T-helper 9 cell (primary cell): ENCODE measurements at places on chromosomes 7 and 10.
A peak's percentile ranks its signal among the peaks of the same experiment; 100 is the strongest.

- no peak for DNase-seq
Measured at GRCh38 chr7:44944821-44945220, 34.0 kb downstream of the MYO1G start.

GRCh38 chr10:86635402-86635801, 18.9 kb upstream of the OPN4 start:
- no peak for DNase-seq

- peak; percentile 18 for DNase-seq
Measured at GRCh38 chr7:7639847-7640220, 718 bp upstream of the UMAD1 start.

DNA sequence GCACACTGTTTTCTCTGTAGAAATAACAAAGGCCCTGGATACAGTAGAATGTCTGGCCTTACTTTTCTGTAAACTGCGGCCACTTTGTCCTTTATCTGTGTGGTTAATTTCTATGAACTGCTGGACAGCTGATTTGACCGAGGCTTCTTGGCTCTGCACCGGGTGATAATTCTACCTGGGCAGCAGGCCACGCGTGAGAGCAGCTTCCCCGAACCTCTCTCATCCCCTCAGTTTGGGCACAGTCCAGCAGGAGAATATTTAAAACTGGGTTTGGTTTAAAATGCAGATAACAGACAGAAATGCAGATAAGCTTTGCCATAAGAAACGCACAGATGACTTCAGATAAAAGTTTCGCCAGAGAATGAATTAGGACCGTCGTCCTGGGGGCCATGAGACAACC, 81.0 kb downstream of the CELF2 start:
- DNase-seq = no peak

GRCh38 chr7:16271355-16271915, 149.9 kb downstream of the CRPPA start:
- no peak for DNase-seq

DNA sequence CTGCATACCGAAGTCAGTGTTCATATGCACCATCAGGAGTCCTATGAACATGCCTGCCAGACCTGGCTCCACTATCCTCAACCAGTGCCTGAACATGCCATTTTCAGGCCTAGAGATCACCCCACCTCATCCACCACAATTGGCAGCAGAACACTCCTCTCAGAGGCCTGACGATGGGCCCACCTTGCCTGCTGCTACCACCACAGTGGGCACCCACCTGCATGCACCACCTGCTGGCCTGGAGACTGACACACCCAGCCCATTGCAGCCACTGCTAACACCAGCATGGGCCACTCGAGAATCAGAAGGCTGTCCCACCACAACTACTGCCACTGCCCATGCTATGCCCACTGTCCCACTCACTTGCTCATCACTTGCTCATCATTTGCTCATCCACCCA, 130.7 kb upstream of the FAM13C start:
- DNase-seq = no peak

DNA sequence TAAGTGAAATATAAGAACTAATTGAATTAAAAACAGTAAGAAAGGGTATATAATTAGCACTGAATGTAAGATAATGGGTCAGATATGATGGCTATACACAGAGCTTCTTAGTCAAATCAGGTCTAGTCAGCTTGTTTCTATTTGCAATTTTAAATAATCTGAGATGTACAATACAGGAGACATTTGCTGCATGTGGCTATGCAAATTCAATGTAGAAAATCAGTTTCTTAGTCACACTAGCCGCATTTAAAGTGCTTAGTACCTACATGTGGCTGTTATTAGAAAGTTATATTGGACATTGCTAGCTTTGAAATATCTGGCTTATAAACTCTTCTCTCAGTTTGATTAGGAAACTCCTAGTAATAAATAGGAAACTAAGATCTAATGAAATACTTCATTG, 25.3 kb downstream of the CCDC7 start:
- DNase-seq = no peak

- DNase-seq = no peak
Measured at GRCh38 chr10:27451054-27451453, 53.0 kb upstream of the RAB18 start.

DNA sequence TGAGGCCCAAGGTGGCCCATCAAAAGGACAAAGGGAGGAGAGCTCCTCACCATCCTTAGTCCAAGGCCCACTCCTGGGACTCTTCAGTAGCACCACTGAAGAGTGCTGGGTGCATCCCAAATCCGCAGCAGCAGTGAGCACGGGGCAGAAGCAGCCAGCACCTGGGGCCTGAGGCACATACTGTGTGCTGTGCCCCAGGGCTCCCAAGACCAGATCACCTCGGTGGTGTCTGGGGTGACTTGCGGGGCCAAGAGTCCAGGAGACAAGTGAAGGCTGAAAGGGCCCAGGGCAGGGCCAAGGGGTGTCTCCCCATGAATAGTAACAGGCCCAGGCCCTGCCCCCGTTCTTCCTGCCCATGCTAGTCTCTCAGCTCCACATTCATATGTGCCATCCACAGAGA, 59.9 kb upstream of the INSIG1 start:
- no peak for DNase-seq

- DNase-seq = no peak
Measured at GRCh38 chr7:2826771-2827170, 17.3 kb downstream of the GNA12 start.

GRCh38 chr10:94183666-94184264, 179.0 kb downstream of the NOC3L start:
- no peak for DNase-seq

GRCh38 chr10:72508033-72508432, 117.8 kb downstream of the MICU1 start:
- DNase-seq = no peak

DNA sequence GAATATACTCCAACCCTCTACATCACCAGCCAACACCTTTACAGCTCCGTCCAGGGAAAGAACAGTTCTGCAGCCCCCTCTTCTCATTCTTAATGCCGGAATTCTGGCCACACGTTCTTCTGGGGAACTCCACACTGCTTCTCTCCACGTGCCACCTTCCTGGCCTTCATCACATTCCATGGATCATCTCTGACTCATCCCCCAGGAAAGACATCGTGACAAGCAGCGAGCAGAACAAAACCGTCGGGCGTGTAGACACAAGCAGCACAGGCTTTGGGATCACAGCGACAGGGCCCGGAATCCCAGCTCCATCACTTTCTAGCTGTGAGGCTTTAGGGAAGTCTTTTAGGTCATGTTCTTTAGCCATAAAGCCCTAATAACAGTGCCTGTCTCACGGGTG, 590.3 kb upstream of the FOXK1 start:
- no peak for DNase-seq

DNA sequence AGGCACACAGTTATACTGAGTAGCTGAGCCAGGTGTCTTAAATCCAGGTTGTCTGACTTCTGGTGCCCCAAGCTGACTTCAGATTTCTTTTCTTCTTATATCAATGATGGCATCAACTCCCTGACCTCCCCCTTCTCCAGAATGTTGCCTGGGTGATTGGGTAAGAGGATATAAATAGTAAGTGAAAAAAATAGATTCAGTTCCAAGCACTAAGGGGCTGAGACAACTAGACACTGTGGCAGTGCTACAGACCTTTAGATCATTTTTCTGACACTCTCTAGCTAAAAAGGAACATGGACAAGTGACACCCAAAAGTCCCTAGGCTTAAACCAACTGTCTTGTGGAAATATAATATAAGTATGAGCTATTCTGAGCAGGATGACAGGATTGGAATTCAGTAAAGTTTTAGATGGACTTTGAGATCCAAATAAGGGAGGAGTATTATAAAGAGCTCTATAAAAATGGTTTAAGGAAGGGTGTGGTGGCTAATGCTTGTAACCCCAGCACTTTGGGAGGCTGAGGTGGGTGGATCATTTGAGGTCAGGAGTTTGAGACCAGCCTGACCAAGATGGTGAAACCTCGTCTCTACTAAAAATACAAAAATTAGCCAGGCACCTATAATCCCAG, 589.1 kb upstream of the GALNT17 start:
- DNase-seq = no peak

DNA sequence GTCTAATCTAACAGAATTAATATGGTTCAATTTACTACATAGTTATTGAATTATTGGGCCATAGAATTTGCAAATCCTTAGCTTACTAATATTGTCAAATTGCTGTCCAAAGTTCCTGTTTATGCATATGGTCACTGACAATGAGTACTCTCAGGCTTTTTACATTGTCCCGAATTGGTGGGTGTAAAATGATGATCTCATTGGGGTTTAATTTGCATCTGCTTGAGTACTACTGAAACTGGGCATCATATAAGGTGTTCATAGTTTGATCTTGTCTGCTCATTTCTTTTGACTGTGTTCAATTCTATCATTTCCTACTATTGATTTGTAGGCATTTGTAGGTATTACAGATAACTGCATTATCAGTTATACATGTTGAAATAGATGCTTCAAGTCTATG, 12.7 kb downstream of the ABCA13 start:
- no peak for DNase-seq

DNA sequence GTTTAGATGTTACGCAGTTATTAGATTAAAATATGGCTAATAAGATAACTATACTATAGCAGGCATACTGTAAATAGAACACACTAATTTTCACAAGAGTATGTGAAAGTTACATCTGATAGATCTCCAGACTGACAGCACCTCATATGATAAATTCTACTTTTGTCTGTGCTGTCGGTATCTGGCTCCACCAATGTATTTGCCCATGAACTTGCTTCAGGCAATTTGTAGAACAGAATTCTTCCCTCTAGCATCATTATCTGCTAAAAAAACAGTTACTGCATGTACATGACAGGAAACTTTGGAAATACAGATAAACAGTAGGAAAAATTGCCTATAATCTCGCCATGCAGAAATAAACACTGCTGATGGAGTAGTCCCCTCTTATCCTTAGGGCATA, 137.7 kb downstream of the WNT2 start:
- DNase-seq = no peak

DNA sequence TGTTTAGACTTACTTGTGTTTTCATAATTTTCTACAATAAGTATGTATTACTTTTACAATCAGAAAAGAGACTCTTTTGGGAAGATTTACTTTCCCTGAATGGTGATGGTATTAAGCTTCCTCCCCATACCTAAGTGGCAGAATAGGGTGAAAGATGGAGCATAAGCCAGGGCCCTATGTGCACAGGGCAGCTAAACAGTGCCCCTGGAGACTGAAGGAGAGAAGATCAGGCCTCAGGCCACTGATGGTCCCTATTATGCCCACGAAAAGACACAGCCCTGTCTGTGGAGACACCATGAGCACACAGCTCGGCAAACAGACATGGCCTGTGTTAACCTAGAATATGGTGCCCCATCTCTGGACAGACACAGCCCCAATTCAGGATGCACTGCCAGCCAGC, 139.4 kb downstream of the OAT start:
- DNase-seq = no peak

DNA sequence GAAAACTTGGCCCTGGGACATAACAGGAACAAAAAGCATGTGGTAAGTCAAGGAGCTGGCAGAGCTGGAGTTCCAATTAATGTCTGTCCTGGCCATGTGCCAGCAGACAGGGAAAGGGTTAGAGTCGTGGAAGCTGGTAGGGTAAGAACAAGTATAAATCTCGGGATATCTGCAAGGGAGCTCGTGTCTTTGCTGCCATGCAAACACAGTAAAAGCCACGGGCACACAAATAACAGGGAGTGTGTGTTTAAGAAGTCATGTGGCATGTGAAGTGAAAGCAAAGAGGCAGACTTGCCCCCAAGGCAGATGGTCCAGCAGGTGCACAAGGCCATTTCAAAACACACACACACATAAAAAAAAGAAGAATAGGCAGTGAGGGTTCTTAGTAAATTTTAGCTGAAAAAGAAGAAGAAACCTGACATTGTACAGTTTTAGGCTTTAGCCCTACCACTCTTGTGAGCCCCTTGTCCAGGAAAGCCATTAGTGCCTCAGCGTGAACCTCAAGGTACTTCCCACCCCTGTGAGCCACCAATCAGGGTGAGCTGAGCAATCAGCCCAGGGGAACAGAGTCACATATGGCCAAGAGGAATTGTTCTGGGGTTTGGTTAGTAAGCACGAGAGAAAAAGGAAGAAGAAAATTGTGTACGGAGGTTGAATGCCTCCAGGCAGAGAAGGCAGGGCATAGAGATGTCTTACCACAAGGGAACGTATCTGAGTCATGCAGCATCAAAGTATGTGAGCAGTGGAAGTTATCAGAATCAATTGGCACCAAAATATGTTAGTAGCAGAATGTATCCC, 32.8 kb upstream of the ARHGAP12 start:
- no peak for DNase-seq
